ENCODE measurements at places on chromosomes 4 and X.

- DNase-seq: no peak
Observed at GRCh38 chrX:116827063-116827462, 364.3 kb upstream of the CT83 start.

GRCh38 chr4:2183394-2183793 lies 58.5 kb downstream of the HAUS3 start:
- no peak for DNase-seq

- no peak for DNase-seq
Observed at GRCh38 chr4:61359301-61359700, 159.2 kb downstream of the ADGRL3 start.

DNA sequence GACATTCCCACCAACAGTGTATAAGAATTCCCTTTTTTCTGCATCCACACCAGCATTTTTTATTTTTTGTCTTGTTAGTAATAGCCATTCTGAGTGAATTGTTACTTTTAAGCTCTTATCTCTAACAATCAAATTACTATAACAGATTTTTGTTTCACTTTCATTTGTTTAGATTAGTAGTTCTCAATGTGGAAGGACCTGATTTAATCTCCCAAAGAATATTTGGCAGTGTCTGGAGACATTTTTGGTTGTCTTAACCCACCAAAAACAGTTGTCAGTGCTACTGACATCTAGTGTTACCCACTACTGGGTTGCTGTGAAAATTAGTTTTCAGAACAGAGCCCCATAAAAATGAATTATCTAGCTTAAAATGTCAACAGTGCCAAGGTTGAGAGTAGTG lies 37.9 kb downstream of the RUFY3 start:
- no peak for DNase-seq

DNA sequence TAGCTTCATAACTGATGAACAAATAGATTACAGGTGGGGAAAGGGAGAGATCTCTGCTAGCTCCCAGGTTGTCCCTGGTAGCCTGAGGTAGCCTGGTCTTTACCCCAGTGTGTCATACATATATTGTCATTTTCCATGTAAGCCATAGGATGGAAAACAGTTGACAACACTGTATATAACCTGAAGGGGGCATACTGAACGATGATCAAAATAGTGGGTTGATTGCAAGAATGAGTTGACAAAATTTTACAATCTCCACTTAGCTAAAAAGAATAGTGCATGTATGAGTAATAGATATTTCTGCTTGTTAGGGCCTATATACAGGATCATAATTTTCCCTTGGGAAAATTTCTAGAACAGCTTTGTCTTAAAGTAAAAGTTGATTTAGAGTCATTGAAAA lies 304.1 kb upstream of the HAND2 start:
- no peak for DNase-seq

DNA sequence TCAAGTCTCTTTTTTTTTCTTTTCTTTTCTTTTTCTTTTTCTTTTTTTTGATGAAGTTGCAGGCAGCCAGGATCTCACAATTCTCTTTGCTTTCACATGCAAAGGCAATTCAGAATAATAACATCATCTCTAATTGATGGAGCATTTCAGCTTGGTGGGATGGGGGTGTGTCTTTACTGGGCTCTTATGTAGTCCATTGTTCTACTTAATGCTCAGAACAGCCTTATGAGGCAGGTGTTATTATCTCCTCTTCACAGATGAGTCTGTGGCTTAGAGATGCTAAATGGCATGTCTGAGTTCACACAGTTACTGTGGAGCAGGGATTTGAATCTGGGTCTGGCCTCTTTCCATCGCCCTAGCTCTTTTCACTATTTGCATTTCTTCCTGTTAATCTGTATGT lies 70.2 kb downstream of the TRPC5 start:
- DNase-seq: no peak

GRCh38 chr4:113148925-113149324 lies 99.5 kb downstream of the ANK2 start:
- DNase-seq: no peak
